Thyroid gland (tissue), 4 donors: ENCODE measurements at places on chromosomes 13 and 19.

DNA sequence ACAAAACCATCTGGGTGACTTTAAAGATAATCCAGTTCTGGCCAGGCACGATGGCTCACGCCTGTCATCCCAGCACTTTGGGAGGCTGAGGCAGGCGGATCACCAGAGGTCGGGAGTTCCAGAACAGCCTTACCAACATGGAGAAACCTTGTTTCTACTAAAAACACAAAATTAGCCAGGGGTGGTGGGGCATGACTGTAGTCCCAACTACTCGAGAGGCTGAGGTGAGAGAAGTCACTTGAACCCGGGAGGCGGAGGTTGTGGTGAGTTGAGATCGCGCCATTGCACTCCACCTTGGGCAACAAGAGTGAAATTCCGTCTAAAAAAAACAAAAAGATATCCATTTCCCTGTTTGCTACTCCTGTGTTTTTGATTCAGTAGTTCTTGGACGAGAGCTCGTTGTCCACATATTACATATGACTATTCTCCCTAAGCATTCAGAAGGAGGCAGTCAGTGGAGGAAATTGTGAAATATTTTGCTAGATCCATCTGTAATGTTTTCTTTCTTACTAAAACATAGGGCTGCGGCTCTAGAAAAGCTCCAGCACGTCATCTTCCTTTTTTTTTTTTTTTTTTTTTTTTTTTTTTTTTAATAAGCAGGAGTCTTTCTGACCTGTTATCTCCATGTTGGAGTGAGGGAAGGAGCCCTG, 33.6 kb downstream of the ZNF701 start:
- peaks cover 30% of the 10 kb centered on the region for H3K4me1 ChIP-seq
- peak overlapping the region; percentile 65 for H3K27ac ChIP-seq
- no peaks in the 10 kb centered on the region for H3K27me3 ChIP-seq
- DNase-seq = peak; percentile 86

DNA sequence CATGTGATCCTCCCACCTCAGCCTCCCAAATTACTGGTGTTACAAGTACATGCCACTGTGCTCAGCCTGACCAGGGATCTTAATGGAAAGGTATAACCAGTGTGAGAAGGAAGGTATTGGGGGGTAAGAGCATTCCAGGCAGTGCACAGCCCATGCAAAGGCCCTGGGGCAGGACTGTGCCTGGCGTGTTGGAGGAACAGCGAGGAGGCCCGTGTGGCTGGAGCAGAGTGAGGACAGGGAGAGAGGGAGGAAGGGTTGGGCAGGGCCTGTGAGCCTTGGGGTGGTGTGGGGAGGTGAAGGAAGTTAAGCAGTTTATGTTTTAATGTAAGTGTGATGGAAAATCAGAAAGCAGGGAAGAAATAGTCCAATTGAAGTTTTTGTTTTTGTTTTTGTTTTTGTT, 1.6 kb downstream of the TMIGD2 start:
- H3K27me3 ChIP-seq = no peaks in the 10 kb centered on the region
- no peak overlapping the region for H3K4me3 ChIP-seq
- no peaks in the 10 kb centered on the region for H3K36me3 ChIP-seq
- H3K4me1 ChIP-seq = no peaks in the 10 kb centered on the region
- no peak overlapping the region for H3K27ac ChIP-seq

DNA sequence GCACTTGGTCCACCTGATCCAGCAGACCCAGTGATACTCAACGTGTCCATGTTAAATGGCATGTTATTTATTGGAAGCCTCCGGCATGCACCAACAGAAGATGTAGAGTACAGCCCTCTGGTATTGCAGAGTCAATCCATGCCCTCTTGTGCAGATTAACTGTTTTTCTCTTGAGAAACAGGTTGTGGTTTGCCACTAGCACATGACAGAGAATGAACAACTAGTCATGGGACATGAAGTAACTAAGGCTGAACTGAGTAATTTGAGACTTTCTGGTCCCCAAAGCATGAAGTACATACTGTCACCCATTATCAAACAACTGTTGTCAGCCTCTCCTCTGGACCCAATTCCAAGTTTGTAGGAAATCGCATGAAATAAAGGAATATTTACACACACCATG, 3.2 kb downstream of the ZNF562 start:
- no peaks in the 10 kb centered on the region for H3K27me3 ChIP-seq
- H3K36me3 ChIP-seq = no peaks in the 10 kb centered on the region
- H3K27ac ChIP-seq = no peak overlapping the region
- no peak overlapping the region for H3K4me3 ChIP-seq
- H3K4me1 ChIP-seq = peaks cover 4% of the 10 kb centered on the region

DNA sequence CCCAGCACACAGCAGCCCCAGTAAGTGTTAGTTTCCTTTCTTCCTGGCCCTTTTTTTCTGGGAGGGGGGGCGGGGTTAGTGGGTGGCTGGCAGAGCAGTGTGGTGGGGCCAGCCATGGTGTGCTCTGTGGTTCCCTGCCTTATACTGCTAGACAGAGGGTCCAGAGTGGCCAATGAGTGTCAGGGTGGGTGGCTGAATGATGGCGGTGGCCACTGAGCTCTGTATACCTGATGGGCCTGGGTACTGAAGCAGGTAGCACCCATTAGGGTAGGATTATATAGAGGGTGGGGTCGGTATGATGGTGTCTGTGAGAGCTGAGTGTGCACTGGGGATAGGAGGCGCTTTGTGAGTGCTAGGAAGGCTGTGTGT, 13.8 kb downstream of the CIC start:
- H3K27ac ChIP-seq = peak overlapping the region; percentile 93
- DNase-seq = no peak
- peaks cover 73% of the 10 kb centered on the region for H3K4me1 ChIP-seq
- H3K4me3 ChIP-seq = no peak overlapping the region
- H3K36me3 ChIP-seq = peaks cover 9% of the 10 kb centered on the region
- no peaks in the 10 kb centered on the region for H3K27me3 ChIP-seq

- H3K27me3 ChIP-seq = no peaks in the 10 kb centered on the region
- H3K27ac ChIP-seq = no peak overlapping the region
- peaks cover 62% of the 10 kb centered on the region for H3K36me3 ChIP-seq
Measured at GRCh38 chr19:5134691-5135090, 165.8 kb downstream of the KDM4B start.

DNA sequence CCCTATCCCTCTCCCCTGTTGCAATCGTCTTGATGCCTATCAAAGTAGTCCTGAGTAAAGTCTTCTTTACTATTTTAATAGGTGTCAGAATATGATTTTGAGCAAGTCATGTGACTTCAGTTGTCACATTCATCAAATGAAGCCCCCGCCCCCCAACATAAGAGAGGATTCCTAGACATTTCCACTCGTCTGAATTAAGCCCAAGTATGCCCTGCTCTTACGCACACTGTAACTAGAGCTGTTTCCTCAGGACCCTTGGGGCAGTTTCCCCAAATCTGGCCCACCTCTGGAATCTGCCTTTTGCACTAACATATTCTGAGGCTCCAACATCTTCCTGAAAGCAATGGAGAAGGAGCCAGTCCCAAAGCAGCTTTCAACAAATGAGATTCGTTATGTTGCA, 25.5 kb downstream of the SACS start:
- H3K27me3 ChIP-seq = no peaks in the 10 kb centered on the region
- no peaks in the 10 kb centered on the region for H3K36me3 ChIP-seq
- H3K27ac ChIP-seq = no peak overlapping the region
- DNase-seq = no peak
- H3K4me3 ChIP-seq = no peak overlapping the region

DNA sequence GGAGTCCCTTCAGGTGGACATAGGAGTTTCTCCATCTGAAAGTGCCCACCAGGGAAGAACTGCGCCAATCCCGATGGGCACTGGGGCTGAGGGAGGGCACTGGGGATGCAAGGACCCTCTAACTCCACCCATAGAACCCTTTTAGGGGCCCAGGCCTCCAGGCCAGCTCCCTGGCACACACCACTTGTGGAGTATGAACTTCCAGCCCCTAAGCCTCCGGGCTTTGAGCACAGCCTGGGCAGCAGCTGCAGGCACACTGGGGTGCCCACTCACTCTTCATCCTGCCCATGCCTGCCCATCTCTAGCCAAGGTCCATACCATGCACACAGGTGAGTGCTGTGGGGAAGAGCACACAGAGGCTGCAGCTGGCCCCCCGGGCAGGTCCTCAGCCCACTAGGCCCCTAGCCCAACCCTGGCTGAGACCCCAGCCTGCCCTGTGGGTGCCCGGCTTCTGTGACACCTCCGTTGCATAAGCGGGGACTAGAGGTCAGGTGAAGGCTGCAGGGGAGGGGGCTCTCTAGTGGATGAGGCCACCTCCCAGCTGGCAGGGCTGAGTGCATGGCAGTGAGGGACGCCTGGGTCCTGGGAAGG, 14.6 kb upstream of the SLC7A10 start:
- no peak for DNase-seq
- no peaks in the 10 kb centered on the region for H3K36me3 ChIP-seq
- peaks cover 7% of the 10 kb centered on the region for H3K4me1 ChIP-seq

DNA sequence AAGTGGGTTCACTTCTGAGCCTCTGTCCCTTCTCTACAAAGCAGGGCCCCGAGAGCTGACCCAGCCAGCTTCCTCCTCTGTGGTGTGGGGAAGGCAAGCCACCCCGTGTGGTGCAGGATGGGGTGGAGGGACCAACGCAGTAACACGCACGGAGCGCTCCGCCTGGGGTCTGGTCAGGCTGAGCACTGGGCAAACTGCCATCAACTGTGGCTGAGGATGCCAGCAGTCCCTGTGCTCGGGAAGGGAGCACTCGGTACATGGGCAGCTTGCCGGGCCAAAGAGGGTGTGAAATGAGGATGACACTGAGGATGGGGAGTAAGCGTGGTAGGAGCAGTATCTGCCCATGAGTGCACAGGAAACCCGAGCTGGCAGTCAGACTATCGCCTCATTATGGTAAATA, 7.6 kb upstream of the GMIP start:
- H3K4me1 ChIP-seq = no peaks in the 10 kb centered on the region
- H3K4me3 ChIP-seq = no peak overlapping the region
- H3K27ac ChIP-seq = no peak overlapping the region
- H3K36me3 ChIP-seq = peaks cover 84% of the 10 kb centered on the region
- no peaks in the 10 kb centered on the region for H3K27me3 ChIP-seq

GRCh38 chr19:30172613-30173242, 199.5 kb upstream of the ZNF536 start:
- H3K4me3 ChIP-seq = no peak overlapping the region
- H3K36me3 ChIP-seq = no peaks in the 10 kb centered on the region
- no peaks in the 10 kb centered on the region for H3K27me3 ChIP-seq

DNA sequence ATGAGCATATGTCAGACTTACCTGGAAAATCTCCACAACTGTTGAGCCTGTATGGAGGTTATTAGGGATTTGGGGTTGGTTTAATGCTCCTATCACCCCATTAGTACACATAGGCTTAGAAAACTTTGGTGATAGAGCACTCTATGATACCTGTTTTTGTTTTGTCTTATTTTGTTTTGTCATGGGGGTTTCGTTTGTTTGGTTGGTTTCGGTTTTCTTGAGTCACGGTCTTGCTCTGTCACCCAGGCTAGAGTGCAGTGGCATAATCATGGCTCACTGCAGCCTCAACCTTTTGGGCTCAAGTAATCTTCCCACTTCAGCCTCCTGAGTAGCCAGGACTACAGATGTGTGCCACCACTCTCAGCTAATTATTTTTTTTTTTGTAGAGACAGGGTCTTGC, 70.0 kb downstream of the MZT1 start:
- no peak overlapping the region for H3K27ac ChIP-seq
- H3K27me3 ChIP-seq = no peaks in the 10 kb centered on the region
- H3K36me3 ChIP-seq = no peaks in the 10 kb centered on the region
- DNase-seq = no peak

GRCh38 chr19:14118165-14119051, 846 bp upstream of the PRKACA start:
- H3K36me3 ChIP-seq = no peaks in the 10 kb centered on the region
- peaks cover 43% of the 10 kb centered on the region for H3K4me1 ChIP-seq
- H3K27me3 ChIP-seq = no peaks in the 10 kb centered on the region
- peak overlapping the region; percentile 19 for H3K4me3 ChIP-seq

GRCh38 chr19:40466219-40466984, 399 bp upstream of the SPTBN4 start:
- H3K27ac ChIP-seq = peak overlapping the region; percentile 94
- H3K27me3 ChIP-seq = no peaks in the 10 kb centered on the region
- peak; percentile 56 for DNase-seq
- H3K36me3 ChIP-seq = no peaks in the 10 kb centered on the region

DNA sequence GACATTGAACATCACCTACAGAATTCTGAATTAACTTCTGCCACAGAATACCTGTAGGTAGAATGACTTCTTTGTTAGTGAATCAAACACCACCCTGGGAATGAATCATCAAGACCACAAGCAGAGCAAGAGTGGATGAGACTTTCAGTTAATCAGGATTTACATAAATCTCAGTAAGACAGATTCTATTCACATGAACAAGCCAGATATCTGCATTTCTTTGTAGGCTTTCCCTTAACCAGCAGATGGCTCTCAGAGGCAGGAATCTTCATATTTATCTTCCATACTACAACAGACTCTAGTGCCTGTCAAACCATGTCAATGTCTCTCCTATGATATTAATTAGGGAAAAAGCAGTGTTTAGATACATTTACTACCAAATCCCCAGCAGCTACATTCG, 412.1 kb downstream of the KLF12 start:
- DNase-seq = no peak
- no peaks in the 10 kb centered on the region for H3K36me3 ChIP-seq
- H3K27me3 ChIP-seq = no peaks in the 10 kb centered on the region
- H3K4me1 ChIP-seq = no peaks in the 10 kb centered on the region
- no peak overlapping the region for H3K27ac ChIP-seq
